ENCODE measurements at places on chromosomes 7 and 10. TPM values are rescaled to one million over a fixed set of nuclear protein-coding genes. Genes with fewer than 3 reads are reported as not detected.

The HOGA1 gene
- total RNA-seq = 0.72 TPM

The STX1A gene
- 11.2 TPM for total RNA-seq

The GIMAP8 gene
- 0.81 TPM for total RNA-seq

The PRKG1 gene
- 14.7 TPM for total RNA-seq

The IKZF5 gene
- total RNA-seq = 1.8 TPM

The PLCE1 gene
- total RNA-seq = 3.2 TPM

The UCMA gene
- not detected for total RNA-seq

The C10orf67 gene
- total RNA-seq = not detected

The GIMAP5 gene
- total RNA-seq = 1.3 TPM

The MUC3A gene
- total RNA-seq = not detected

The PALD1 gene
- total RNA-seq = 5.3 TPM

The SPDYE1 gene
- total RNA-seq = not detected

The PPP1R17 gene
- total RNA-seq = not detected

The TBL2 gene
- total RNA-seq = 122 TPM

The THSD7A gene
- total RNA-seq = 3.1 TPM

The SPDYE2B gene
- total RNA-seq = not detected

The MAGI2 gene
- total RNA-seq = 1.3 TPM

The HYCC1 gene
- total RNA-seq = 113 TPM

The PRLHR gene
- total RNA-seq = not detected

The GRM8 gene
- total RNA-seq = not detected

The CHST3 gene
- 19.5 TPM for total RNA-seq

The TMEM184A gene
- total RNA-seq = not detected

The ITIH5 gene
- total RNA-seq = not detected

The BAMBI gene
- 64.5 TPM for total RNA-seq

The TAS2R16 gene
- total RNA-seq = not detected

The HMX3 gene
- total RNA-seq = not detected

All from cardiac atrium fibroblast (primary cell).